SW 1271 (cell line): ENCODE measurements at places on chromosomes 6 and 20.

DNA sequence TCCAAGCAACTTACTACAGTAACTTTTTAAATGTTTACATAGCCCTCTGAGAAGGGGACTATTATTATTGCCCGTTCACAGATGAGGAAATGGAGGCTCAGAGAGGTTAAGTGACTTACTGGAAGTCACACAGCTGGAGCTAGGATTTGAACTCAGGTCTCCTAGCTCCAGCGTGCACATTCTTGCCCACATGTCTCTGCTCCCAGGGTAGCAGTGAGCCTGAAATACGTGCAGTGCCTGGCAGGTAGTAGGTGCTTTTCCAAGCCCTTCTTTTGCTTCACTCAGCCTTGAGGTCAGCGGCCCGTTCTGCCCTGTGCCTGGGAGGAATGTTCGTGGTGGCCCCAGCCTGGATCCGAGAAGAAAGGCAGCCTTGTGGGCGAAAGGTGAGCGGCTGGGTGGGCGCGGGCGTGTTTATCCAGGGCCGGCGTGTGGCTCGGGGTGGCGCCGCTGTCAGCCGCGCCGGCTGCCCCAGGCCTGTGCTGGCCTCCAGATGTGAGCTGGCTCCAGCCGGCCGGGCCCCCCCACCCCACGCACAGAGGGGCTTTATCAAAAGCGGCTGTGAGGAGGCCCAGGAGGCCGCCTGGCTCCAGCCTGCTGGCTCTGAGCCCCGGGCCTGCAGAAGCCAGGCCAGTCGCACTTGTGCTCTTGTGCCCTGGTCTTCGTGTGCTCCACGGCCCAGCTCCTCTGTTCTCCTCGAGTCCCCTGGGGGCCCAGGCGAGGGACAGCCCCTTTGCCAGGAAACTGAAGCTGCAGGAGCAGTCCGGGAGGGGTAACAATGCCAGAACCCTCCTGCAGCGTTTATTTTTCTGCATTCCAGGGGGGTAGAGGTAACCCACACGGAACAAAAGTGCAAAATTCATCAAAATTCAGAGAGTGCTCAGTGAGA is 58.1 kb downstream of the UBE2V1 start:
- DNase-seq = no peak

GRCh38 chr20:21521596-21522480 is 8.0 kb upstream of the NKX2-2 start:
- no peak for DNase-seq

DNA sequence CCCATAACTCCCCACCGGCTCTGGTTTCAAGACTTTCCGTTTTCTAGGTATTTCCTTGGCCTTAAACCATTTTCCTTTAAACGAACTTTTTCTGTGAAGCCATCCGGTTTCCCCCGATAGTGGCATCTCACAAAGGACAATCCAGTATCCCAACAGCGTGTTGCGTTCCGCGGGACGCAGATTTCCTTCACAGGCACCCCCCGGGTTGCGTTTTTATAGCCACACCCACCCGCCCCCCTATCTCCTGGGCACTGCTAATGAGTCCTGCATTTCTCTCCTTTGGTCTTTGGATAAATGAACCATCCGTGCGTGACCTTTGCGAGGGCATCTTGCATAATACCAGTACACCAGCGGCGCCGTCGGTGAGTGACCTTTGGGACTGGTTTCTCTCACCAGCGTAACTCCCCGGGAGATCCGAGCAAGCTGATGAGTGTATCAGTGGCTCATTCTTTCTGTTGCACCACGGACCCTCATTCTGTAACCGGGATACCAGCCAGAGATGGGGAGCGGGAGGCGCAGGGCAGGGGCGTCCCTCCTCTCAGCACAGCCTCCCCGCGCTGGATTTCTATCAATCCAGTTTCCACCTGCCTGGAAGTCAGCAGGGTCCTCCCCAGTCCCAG is 586 bp upstream of the NQO2 start:
- DNase-seq = no peak

GRCh38 chr20:38060536-38060935 is 27.0 kb downstream of the RPRD1B start:
- DNase-seq = no peak

GRCh38 chr6:28901831-28902230 is 22.0 kb downstream of the TRIM27 start:
- no peak for DNase-seq

- DNase-seq = no peak
These were observed 696.2 kb upstream of the MARCKS start for GRCh38 chr6:113161018-113161315.

GRCh38 chr6:147585256-147585655 is 76.8 kb downstream of the SAMD5 start:
- no peak for DNase-seq

DNA sequence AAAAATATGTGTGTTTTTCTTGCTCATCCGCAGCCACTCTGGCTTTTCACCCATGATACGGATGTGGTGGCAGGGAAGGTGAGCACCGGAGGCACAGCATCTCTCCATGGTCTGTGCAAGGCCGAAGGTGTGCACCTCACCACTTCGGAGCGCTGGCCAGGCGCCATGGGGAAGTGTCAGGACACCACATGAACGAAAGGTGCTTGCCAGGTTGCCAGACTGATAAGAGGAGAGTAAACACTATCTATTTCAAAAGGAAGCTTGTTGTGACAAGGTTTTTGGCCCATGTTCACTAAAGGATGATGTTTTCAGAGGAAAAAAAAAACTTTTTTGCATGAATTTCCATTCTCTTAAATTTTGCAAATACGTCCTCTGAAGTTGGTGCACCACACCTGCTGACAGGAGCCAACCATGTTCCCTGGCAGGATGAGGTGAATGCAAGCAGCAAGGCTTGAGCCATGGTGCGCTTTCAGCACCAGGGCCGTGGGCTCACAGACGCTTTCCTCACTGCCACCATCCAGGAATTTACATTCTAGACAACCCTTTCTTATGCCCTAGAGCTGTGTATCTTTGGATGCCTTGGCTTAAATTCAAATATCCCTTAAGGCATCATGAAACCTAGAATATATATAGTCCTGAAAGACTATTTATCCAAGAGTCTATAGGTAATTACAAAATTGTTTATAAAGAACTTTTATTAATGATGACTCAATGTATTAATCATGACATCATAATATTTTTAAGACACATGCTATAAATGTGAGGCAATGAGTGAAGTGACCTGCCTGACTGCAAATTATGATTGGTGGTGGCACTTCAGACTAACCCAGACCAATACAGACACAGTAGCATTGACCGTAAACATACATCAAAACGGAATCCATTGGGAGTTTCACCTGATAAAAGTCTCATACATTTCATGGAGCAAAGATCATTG is 234.5 kb downstream of the TFAP2A start:
- DNase-seq = no peak
